ENCODE measurements at places on chromosomes 1 and 21.
A peak's percentile ranks its signal among the peaks of the same experiment; 100 is the strongest.

DNA sequence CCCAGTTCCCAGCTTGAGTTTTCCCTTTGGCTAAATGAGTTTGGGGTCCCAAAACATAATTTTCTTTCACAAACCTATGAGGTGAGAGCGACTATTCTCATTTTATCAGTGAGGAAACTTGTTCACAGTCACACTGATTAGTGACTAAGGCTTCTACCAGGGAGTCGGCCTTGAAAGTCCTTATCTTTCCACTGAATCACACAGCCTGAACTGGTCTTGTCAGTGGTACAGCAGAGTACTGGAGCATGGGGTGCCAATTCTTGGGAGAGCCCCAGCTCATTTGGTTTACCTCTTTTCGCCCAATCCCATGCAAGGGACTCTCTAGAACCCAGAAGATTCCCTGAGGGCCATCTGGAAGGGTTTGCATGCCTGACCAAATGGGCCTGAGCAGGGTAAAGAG, 16.9 kb downstream of the HSD3B2 start:
- no peak for DNase-seq

- no peak for DNase-seq
These were observed 599.0 kb downstream of the LMO4 start for GRCh38 chr1:87927391-87928280.

- no peak for DNase-seq
These were observed 239.0 kb downstream of the SDCCAG8 start for GRCh38 chr1:243494741-243495431.

DNA sequence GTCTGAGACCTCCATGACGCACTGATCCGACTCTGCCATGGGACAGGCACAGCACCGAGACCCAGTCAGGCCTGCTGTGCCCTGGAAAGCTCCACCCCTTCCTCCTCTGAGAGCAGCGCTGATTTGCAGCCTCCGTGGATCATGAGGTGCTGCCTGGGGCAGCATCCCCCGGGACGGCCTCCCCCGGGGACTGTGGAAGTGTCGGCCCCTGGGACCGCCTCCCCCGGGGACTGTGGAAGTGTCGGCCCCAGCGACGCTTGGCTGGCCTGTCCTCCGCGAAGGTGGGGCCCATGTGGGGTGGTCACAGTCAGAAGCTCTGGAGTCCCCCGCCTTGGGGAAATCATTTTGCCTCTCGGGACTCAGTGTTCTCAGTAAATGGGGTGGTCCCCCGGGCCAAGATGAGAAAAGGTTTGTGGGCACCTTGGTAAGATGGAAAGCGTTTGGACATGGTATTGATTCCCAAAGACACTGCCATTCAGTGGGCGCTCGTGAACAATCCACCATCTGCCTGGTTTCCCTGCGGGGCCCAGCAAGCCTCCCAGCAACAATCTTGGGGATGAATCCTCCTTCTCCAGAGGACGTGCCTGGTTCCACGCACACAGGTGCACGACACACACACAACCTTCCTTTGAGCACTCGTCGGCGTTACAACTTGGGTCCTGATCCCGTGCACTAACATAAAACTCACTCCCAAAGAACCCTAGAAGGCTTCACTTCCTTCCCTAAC, 3.0 kb downstream of the TFF2 start:
- no peak for DNase-seq

DNA sequence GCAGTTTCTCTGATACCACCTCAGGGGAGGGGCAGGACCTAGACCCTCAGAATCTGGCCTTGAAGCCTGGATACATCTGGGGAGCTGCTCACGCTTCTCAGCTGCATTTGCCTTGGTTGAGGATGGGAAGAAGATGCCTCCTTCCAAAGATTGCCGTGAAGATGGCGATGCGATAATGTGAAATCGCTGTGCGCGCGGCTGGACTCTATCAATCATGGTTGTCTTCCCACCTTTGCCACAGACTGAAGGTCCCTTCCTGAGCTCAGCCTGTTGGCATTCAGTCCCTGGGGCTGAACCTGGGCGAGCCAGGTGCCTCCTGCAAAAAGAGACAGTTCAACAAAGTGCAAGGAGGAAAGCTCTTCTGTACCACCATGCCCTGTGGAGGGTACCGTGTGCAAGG, 114.4 kb upstream of the SLC45A1 start:
- DNase-seq = no peak

- no peak for DNase-seq
These were observed at the start of gene SLAMF8 for GRCh38 chr1:159826441-159827101. SLAMF8 (plus strand) TSS chr1:159826873; CDS start chr1:159826899, 26 bp downstream.

GRCh38 chr1:106814418-106814817, 242.1 kb upstream of the PRMT6 start:
- DNase-seq = no peak

GRCh38 chr1:82091729-82092128, 291.0 kb downstream of the ADGRL2 start:
- DNase-seq = no peak

GRCh38 chr1:201365251-201365650, 12.2 kb downstream of the TNNT2 start:
- DNase-seq = no peak

DNA sequence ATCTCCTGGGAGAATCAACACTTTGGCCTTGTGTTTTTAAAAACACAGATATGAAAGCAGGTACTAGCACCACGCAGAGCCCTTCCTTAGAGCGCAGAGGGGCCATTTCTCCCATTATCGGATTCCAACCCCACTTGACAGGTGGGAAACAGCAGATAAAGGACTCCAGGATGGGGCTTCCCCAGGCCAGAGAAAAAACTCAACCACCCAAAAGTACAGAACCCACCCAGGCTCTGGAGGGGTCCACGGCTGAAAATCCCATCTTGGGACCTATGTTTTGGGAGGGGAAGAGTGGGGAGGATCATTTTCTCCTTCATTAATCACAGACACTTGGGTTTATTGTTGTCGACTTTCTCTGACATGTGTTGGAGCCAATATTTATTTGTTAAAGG, 27.1 kb upstream of the COL18A1 start:
- DNase-seq = no peak

DNA sequence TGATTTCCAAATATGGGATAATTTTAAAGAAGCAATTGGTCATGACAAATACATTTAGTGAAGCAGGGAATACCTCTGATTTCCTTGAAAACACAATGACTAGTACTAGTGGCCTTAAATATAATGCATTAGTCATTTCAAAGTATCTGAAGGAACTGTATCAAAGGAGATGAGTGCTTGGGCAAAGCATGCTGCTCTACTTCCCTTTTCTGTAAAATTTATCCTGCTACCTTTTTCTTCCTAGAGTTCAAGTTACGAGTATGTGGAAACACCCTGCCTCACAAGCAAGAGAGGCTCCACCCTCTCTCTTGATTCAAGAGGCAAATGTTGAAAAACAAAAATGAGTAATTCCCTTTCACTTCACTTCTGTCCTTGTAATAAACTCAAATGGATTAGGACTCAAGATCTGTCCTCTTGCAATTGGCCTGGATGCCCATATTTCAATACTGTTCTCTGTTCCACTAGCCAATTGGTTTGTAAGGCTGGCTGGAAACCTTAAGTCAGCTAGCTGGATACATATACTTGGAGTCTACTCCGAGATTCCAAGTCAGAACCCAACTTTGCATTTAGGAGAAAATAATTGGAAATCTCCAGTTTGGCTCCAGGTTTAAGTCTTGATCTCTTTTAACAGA, 92.5 kb downstream of the CDC42BPA start:
- peak; percentile 12 for DNase-seq

DNA sequence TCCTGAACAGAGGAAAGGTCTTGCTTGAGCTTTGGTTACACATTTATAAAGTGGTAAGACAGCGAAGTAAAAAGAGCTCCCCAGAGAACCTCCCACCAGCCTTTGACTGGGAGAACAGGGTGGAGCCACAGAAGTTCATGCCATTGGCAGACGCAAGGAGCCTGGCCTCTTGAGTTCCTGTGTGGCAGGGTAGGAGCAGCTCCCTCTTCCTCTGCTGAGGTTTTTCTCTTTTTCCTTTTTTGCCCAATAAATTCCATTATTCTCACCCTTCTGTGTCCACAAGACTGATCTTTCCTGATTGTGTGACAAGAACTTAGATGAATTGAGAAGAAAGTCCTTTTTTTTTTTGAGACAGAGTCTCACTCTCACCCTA, 4.3 kb downstream of the THEM4 start:
- no peak for DNase-seq

- no peak for DNase-seq
These were observed 145.5 kb downstream of the TIAM1 start for GRCh38 chr21:31198575-31198974.

GRCh38 chr1:226541231-226541630, 7.3 kb upstream of the STUM start:
- no peak for DNase-seq

GRCh38 chr1:221698579-221699349, 43.1 kb downstream of the DUSP10 start:
- no peak for DNase-seq

DNA sequence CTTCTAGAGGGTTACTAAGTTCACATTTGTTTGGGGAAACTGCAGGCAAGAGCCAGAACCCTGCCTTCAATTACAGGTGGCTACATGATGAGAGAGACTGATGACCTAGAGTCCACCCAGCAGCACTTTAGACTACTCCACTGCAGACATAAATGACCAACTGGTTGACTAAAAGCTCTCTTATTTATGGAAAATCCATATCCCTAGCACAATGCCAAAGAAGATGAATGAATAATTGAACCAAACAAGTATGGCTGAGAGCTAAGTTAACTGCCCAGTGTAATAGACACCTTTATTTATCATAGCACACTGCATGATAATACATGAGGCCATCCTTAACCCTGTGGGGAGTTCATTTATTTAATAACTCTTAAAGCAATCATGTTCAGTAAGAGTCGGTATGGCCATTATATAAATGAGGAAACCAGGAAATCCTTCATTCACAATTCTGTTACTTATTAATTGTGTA, 60.4 kb downstream of the IL12RB2 start:
- no peak for DNase-seq

DNA sequence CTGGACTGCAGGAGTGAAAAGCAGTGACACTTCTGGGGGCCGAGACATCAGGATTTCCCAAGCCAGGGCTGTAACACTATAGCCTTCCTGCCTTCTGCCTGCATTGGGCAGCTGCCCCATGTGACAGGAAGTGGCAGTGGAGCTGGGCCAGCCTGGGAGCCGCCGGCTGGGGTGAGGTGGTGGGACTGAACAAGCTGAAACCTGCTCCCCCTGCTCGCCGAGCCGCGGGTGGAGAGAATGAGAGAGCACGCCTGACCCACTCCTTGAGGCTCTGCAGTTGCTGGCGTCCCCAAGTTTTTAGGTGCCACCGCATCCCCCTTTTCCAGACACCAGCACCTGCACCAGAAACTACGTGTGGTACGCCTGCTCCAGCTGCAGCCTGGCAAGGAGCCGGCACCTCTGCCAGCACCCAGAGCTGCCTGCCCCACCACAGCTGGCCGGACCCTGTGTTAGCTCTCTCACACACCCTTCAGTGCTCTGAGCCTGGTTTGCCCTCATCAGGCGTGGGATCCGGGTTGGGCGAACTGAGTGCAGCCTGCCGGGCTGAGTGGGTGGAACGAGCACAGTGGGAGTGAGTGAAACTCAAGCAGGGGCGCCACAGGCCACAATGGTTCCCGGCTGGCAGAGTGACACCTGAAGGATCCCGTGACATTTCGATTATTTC, 119.4 kb downstream of the AKT3 start:
- DNase-seq = no peak

DNA sequence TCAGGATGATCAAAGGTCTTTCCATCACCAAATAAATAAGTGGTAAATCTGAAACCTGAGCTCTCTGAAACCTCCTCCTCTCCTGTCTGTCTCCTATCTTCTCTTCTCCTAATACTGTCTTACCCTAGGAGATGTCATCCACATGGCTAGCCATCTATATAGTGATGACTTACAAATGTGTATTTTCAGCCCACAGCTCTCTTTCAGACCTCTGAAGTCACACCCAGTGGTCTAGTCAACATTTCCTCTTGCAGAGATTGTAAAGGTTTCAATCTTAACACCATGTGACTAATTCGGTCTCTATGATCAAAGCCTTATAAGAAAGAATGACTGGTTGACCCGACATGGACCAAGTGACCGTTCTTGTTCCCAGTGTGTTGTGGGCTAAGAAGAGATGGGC, 63.1 kb upstream of the DPT start:
- DNase-seq = no peak

DNA sequence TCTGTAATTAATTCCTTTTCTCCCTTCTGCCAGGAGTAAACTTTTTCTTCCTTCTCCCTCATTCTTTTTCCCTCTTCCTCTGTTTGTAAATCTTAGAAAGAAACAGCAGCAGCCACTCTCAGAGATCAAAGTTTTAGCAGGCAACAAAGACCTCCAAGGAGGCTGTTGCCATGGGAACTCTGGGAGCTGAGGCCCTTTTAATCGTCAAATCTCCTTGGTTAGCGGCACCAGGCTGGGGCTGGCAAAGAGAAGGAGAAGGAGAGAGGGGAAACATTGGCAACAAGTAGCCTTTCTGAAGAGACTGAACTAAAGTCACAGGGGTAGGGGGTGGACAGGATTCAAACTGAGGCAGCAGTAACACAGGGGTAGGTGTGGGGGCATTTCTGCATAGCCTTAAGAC, 25.2 kb downstream of the ILDR2 start:
- no peak for DNase-seq

DNA sequence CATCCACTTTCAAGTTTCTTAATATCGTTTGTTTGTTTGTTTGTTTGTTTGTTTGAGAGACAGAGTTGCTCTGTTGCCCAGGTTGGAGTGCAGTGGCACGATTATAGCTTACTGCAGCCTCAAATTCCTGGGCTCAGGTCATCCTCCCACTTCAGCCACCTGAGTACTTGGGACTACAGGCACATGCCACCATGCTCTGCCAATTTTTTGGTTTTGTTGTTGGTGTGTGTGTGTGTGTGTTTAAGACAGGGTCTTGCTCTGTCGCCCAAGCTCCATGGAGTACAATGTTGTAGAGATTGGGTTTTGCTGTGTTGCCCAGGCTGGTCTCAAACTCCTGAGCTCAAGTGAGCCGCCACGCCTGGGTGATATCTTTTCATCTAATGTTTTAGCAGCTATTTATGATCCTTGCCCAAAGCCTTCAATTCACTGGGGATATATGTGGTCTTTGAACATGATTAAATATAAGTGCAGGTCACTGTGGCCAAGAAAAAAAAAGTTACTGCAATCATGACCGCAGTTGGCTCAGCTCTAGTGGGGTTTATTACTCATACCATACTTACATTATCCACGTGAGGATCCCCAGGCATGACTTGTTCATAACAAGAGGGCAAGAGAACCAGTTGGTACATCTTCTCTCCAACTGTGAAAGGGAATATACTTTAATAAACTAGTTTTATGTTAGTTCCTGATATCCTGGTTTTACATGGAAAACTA, 8.0 kb downstream of the RRP1B start:
- DNase-seq = no peak

- DNase-seq = no peak
These were observed 6.7 kb downstream of the GRHL3 start for GRCh38 chr1:24325587-24326449.
